ENCODE measurements at places on chromosomes 1 and 21. TPM values are rescaled to one million over a fixed set of nuclear protein-coding genes. Genes with fewer than 3 reads are reported as not detected.

DNA sequence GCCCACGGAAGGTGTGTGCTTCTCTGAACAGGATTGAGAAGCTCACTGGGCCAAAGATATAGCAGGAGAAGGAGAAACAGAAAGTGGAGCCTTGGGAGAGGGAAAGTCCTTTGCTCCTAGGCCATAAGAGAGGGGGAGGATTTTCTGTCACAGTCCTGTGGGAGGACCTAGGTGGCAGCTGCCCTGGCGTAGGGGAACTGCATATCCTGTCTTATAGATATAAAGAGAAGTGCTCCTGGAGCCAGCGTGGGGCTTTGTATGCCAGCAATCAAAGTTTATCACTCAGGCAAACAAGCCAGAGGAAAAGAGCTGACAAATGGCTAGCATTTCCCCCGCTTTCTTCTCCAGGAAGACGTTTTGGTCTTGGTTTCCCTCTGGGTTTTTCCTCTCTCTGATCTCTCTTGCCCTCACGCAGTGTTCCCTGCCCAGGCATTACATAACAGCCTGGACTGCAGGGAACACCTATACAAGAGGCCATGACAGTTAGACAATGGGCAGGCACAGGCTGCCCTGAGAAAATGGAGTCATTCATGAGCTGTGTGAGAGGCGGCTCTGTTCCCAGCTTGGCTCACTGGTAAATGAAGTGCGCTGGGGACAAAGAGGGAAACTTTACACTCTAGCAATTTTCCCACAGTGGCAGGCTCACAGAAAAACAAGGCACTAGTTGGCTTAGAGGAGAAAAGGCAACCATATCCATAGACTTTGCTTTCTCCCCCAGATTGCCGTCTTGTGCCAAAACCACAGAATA, 52.5 kb upstream of the ZNF648 start:
- DNase-seq: no peak
- H3K4me1 ChIP-seq: no peaks in the 10 kb centered on the region
- H3K36me3 ChIP-seq: no peaks in the 10 kb centered on the region
- H3K27ac ChIP-seq: no peak overlapping the region

- peaks cover 38% of the 10 kb centered on the region for H3K27me3 ChIP-seq
- H3K36me3 ChIP-seq: no peaks in the 10 kb centered on the region
- no peak overlapping the region for H3K27ac ChIP-seq
Observed at GRCh38 chr1:32890516-32891240, 4.4 kb downstream of the HPCA start.

Gene LAMC2
- not detected for total RNA-seq

Gene SHISA4
- 43.4 TPM for total RNA-seq

DNA sequence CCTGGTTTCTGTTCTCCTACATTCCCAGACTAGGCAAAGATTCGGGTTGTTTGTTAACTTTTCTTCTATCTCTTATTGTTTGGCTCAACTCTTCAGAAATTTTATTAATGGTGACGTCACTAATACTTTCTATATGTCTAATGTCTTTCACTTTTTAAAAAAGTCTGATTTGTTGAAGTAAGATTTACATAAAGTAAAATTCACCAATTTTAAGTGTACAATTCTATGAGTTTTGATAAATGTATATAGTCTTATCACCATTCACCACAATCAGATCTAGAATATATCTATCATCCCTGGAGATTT, 27.8 kb downstream of the EXTL2 start:
- no peak overlapping the region for H3K27ac ChIP-seq
- H3K27me3 ChIP-seq: no peaks in the 10 kb centered on the region
- no peaks in the 10 kb centered on the region for H3K36me3 ChIP-seq

DNA sequence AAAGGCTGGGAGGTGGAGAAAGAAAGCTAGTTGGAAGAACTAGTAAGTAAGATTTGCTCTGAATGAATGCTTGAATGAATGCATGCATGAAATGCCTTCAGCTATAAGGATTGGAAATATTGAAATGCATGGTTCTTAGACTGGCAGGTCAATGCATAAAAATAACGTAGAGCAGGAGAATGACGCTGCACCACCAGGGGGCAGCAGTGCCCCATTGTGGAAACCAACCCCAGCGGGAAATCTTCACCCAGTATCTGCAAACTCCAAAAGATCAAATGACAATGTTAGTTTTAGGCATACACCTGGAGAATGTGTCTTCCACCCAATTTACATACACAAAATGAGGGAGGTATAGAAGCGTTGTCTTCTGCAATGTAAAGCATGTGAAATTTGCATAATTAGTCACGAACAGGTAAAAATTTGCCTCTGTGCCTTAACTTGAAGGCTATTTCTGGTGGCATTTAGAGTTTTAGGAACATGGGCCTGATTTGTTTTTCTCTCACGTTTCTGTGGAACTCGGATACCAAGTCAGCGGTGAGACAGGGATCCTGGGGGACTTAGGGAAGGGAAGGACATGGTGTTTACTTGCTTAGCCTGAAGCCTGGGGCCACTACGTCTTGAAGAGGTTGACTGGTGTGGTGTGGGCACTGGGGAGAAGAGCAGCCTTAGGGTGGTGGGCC, 78.6 kb downstream of the HHAT start:
- no peaks in the 10 kb centered on the region for H3K36me3 ChIP-seq
- H3K27ac ChIP-seq: no peak overlapping the region
- H3K4me1 ChIP-seq: no peaks in the 10 kb centered on the region
- no peak overlapping the region for H3K4me3 ChIP-seq

Gene MAP3K21
- total RNA-seq: 0.13 TPM

GRCh38 chr1:117590273-117590925, 15.4 kb upstream of the TENT5C start:
- no peak for DNase-seq
- no peak overlapping the region for H3K4me3 ChIP-seq
- no peaks in the 10 kb centered on the region for H3K4me1 ChIP-seq
- H3K27me3 ChIP-seq: no peaks in the 10 kb centered on the region
- no peaks in the 10 kb centered on the region for H3K36me3 ChIP-seq

DNA sequence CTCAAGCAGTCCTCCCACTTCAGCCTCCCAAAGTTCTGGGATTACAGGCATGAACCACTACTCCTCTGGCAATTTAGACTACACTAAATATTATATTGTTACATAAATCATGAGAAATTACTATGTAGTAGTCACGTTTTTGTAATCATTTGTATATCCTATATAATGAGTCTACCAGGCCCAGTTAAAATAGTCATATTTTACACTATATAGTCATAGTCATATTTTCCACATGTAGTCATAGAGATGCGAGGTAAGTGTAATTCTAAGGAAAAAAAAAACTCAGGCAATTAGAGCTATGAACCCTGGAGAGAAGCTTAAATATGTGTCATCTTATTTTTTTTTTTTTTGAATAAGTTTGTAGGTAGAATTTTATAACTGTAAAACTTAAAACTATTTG, 90.0 kb downstream of the FNBP1L start:
- H3K4me1 ChIP-seq: no peaks in the 10 kb centered on the region
- no peak overlapping the region for H3K27ac ChIP-seq
- H3K36me3 ChIP-seq: no peaks in the 10 kb centered on the region
- DNase-seq: no peak
- H3K4me3 ChIP-seq: no peak overlapping the region
- no peaks in the 10 kb centered on the region for H3K27me3 ChIP-seq

DNA sequence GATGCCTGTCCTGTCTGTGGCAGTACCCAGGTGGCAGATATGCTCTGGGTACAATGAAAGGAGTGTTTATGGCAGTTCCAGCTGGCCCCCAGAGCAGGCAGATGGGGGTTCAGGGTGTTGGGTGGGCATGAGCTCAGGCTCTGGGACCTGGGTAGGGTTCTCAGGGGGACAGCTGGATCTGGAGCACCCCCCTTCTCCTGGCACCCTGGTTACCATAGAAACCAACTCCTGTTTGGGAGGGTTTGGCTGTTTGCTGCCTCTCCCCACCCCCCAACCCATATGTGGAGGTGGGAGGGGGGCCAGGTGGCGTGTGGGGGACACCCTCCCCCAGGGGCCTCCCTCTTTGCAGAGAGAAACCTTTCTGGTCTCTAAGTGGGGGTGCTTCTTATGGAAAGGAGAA, 7.1 kb downstream of the FOXO6 start:
- H3K27me3 ChIP-seq: peaks cover 15% of the 10 kb centered on the region
- no peaks in the 10 kb centered on the region for H3K36me3 ChIP-seq
- DNase-seq: no peak
- H3K4me3 ChIP-seq: no peak overlapping the region

Gene CD247
- total RNA-seq: not detected

DNA sequence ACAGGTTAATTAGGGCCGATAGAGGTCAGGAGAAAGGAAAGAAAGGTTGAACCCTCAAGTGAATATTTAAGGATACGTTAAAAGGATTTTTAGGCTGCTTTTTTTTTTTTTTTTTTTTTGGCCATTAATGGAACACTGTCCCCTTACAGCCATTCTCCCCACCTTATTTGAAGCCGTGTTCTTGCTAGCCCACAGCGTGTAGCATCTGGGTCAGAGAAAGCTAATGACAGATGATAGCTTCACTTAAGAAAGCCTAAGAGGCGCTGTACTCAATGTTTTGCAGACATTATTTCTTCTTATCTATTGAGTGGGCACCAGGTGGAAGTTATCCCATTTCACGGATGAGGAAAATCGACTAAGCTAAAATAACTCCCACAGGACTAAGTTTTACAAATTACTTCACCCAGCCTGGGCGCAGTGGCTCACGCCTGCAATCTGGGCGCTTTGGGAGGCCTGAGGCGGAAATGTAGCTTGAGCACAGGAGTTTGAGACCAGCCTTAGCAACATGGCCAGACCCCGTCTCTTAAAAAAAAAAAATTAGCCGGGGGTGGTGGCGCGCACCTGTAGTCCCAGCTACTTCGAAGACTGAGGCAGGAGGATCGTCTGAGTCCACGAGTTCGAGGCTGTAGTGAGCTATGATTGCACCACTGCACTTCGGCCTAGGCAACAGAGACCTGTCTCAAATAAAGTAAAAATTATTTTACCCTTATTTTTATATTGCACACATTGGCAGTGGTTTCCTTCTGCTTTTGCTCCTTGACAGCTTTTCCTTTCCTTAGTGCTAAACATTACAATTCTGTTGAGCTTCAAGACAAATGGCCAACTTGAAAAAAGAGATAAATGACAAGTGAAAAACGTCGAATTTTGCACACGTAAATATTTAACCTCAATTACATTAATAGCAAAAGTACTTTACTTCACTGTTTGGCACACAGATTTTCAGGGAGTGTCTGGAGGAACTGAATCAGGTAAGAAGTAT, 1.1 kb upstream of the PHTF1 start:
- peaks cover 23% of the 10 kb centered on the region for H3K36me3 ChIP-seq
- H3K27me3 ChIP-seq: no peaks in the 10 kb centered on the region
- H3K27ac ChIP-seq: peak overlapping the region; percentile 90
- no peak for DNase-seq
- H3K4me3 ChIP-seq: peak overlapping the region; percentile 90
- peaks cover 15% of the 10 kb centered on the region for H3K4me1 ChIP-seq

GRCh38 chr1:240497908-240498307, 114.0 kb downstream of the GREM2 start:
- DNase-seq: no peak
- no peak overlapping the region for H3K27ac ChIP-seq
- peaks cover 24% of the 10 kb centered on the region for H3K4me1 ChIP-seq
- H3K36me3 ChIP-seq: no peaks in the 10 kb centered on the region

- H3K4me3 ChIP-seq: no peak overlapping the region
- H3K27ac ChIP-seq: no peak overlapping the region
Observed at GRCh38 chr1:86852782-86853408, 61.0 kb downstream of the SELENOF start.

Gene TMEM82
- total RNA-seq: not detected

DNA sequence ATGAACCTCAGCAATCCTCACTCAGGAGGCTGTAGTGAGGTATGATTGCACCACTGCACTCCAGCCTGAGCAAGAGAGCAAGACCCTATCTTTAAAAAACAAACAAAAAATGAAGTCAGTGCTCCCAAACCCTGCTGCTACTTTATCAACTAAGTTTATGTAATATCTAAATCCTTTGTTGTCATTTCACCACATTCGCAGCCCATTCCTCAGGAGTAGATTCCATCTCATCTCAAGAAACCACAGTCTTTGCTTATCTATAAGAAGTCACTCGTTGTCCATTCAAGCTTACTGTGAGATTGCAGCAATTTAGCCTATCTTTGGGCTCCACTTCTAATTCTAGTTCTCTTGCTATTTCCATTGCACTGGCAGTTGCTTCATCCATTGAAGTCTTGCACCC, 44.3 kb upstream of the RGL1 start:
- no peak for DNase-seq
- peaks cover 18% of the 10 kb centered on the region for H3K4me1 ChIP-seq
- H3K4me3 ChIP-seq: no peak overlapping the region

Gene PLA2G2D
- not detected for total RNA-seq

- no peaks in the 10 kb centered on the region for H3K4me1 ChIP-seq
- H3K36me3 ChIP-seq: no peaks in the 10 kb centered on the region
- DNase-seq: no peak
- H3K27me3 ChIP-seq: no peaks in the 10 kb centered on the region
- no peak overlapping the region for H3K27ac ChIP-seq
Observed at GRCh38 chr1:236779312-236779711, 15.8 kb upstream of the MTR start.

GRCh38 chr1:66364578-66365391, 169.2 kb upstream of the SGIP1 start:
- no peaks in the 10 kb centered on the region for H3K27me3 ChIP-seq
- peaks cover 2% of the 10 kb centered on the region for H3K4me1 ChIP-seq
- peaks cover 85% of the 10 kb centered on the region for H3K36me3 ChIP-seq
- H3K27ac ChIP-seq: no peak overlapping the region
- DNase-seq: no peak

Gene PKP1
- total RNA-seq: not detected

- no peaks in the 10 kb centered on the region for H3K4me1 ChIP-seq
- H3K4me3 ChIP-seq: no peak overlapping the region
- no peak overlapping the region for H3K27ac ChIP-seq
- H3K27me3 ChIP-seq: no peaks in the 10 kb centered on the region
- H3K36me3 ChIP-seq: peaks cover 15% of the 10 kb centered on the region
Observed at GRCh38 chr1:46017876-46018503, 114.4 kb downstream of the PIK3R3 start.

- H3K4me3 ChIP-seq: no peak overlapping the region
- H3K27me3 ChIP-seq: no peaks in the 10 kb centered on the region
- H3K27ac ChIP-seq: no peak overlapping the region
- H3K4me1 ChIP-seq: no peaks in the 10 kb centered on the region
Observed at GRCh38 chr1:169648187-169648586, 18.3 kb upstream of the SELP start.

- H3K4me3 ChIP-seq: no peak overlapping the region
- H3K36me3 ChIP-seq: no peaks in the 10 kb centered on the region
- no peaks in the 10 kb centered on the region for H3K27me3 ChIP-seq
- peak; percentile 68 for DNase-seq
- H3K4me1 ChIP-seq: peaks cover 49% of the 10 kb centered on the region
Observed at GRCh38 chr1:94713472-94714141, 106.5 kb upstream of the SLC44A3 start.

Gene LCE1F
- total RNA-seq: not detected

Gene DLGAP3
- total RNA-seq: not detected

- no peak for DNase-seq
- peaks cover 1% of the 10 kb centered on the region for H3K4me1 ChIP-seq
- H3K27ac ChIP-seq: no peak overlapping the region
- no peaks in the 10 kb centered on the region for H3K27me3 ChIP-seq
- H3K36me3 ChIP-seq: peaks cover 83% of the 10 kb centered on the region
Observed at GRCh38 chr1:54721719-54722118, 6.1 kb downstream of the TTC4 start.

Gene PGLYRP3
- not detected for total RNA-seq

Data from SJSA1 (cell line).